ENCODE measurements at places on chromosomes 7 and 10.

DNA sequence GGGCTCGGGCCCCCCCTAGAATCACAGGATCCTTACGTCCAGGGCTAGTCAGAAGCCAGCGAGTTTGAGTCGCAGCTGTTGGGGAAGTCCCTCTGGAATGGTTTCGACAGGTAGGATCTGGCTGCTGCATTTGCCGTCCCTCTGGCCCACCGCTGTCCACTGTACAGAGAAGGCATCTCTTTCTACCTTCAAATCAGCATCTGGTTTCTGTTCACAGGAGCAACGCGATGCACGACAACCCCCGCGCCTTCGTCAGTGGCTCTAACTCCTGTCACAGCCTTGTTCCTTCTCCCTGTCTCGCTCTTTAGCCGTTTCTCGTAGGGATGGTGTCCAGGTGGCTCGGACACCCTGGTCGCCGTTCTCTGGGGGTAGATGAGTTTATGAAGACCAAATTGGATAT is 11.2 kb upstream of the PFKFB3 start:
- DNase-seq = no peak

DNA sequence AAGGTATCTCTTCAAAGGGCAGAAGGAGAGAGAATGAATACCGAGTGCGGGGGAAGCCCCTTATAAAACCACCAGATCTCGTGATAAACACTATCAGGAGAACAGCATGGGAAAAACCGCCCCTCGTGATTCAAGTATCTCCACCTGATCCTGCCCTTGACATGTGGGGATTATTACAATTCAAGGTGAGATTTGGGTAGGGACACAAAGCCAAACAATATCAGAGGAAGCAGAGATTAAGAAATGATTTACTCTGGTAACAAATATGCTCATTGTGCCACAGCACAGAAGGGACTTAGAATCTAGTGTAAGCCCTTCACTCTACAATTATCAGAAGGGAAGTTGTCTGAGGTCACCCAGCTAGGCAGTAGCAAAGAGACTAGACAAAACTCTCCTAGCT is 40.1 kb upstream of the ZNRF2 start:
- no peak for DNase-seq

DNA sequence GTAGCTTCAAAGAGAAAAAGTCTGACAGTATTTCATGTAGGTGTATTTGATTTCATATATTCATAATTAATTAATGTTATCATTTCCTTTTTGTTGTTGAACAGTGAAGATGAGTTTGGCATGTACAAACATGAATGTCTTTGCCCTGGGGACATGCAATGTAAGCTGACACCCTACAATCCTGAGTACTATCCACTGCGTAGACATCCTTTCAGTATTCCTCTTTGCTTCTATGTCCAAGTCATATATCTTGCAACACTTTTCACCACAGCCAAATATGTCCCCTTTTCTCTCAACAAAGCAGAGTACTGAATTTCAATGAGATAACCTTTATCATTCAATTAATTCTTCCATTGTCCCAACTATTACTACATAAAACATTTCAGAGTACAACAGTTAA is 93.6 kb downstream of the GPR37 start:
- DNase-seq = no peak

DNA sequence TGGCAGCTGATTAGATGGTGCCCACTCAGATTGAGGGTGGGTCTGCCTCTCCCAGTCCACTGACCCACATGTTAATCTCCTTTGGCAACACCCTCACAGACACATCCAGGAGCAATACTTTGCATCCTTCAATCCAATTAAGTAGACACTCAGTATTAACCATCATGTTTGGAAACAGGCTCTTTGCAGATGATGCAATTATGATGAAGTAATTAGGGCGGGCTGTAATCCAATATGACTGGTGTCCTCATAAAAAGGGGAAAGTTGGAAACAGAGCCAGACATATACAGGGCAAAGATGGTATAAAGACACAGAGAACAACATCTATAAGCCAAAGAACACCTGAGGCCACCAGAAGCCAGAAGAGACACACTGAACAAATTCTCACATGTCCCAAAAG is 658.6 kb downstream of the CCSER2 start:
- no peak for DNase-seq

GRCh38 chr10:103598654-103599115 is 105.2 kb downstream of the NEURL1 start:
- DNase-seq = peak; percentile 39

DNA sequence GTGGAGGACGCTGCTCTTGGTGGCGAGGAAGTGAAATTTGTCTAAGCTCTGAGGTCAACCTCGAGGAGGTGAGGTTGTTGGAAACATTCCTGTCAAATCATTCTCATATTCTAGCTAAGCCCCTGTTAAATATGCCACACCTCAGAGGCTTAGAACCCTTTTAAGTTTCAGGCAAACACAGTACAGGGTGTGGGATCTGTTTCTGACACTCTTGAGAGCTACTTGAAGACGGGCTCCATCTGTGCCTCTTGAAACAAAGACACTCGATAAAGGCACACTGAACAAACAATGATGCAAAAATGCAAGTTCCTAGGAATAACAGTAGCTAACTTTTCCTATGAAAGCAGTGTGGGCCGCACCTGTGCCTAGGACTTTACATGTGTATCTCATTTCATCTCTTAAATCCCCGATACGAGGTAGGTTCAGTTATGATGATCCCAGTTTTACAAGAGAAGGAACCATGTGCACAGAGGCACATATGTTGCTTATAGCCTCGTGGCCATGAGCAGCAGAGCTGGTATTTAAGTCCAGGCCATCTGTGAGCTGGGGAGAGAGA is 299.2 kb downstream of the CCDC3 start:
- no peak for DNase-seq

- no peak for DNase-seq
These were observed 30.0 kb upstream of the WNT16 start for GRCh38 chr7:121298831-121299239.

DNA sequence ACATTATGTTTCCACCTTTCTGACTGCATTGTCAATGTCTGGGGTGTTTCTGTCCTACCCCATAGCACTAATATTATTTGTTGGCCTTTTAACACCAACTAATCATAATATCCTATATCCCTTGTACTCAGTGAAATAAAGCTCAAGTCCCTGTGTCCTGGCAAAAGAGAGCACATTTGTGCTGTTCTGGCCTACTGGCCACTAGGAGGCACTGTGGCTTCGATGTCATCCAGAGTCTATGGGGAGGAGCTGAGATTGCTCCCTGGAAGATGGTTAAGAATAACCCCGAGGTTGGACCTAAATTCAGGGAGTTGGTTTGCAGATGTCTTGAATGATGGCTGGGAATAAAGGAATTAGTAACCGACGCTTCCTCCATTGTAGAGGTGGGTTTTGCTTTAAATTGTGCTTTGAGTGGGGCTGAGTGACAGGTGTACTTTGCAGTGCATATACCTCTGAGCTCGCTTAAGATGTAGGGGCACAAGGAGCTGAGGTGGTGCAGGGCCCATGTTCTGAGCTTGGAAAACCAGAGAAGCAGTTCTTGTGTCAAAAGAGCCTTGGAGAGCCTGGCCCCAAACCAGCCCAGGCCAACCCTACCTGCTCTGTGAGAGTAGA is 191.2 kb upstream of the PRSS1 start:
- peak; percentile 30 for DNase-seq

GRCh38 chr7:74138945-74139843 is 35.0 kb upstream of the EIF4H start:
- DNase-seq = no peak

GRCh38 chr10:89091496-89091895 is 100.9 kb downstream of the FAS start:
- DNase-seq = no peak

DNA sequence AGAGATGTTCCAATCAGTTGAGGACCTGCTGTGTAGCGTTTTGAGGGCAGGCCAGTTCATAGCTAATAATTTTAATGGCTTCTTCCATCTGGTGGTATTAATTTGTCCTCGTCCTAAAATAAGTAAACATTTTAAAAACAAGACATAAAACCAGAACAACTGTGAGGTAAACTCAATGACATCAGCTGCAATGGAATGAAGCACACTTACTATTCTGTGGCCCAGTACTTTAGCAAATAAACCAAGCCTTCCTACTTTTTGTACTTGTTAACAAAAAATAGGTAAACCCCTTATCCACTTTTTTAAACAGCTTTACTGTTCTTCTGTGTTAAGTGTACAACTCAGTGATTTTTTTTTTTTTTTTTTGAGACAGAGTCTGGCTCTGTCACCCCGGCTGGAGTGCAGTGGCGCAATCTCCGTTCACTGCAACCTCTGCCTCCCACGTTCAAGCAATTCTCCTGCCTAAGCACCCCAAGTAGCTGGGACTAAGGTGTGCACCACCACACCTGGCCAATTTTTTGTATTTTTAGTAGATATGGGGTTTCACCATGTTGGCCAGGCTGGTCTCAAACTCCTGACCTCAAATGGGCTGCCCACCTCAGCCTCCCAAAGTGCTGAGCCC is 28.9 kb upstream of the FZD1 start:
- DNase-seq = no peak

GRCh38 chr7:106304568-106304967 is 19.8 kb upstream of the NAMPT start:
- no peak for DNase-seq

DNA sequence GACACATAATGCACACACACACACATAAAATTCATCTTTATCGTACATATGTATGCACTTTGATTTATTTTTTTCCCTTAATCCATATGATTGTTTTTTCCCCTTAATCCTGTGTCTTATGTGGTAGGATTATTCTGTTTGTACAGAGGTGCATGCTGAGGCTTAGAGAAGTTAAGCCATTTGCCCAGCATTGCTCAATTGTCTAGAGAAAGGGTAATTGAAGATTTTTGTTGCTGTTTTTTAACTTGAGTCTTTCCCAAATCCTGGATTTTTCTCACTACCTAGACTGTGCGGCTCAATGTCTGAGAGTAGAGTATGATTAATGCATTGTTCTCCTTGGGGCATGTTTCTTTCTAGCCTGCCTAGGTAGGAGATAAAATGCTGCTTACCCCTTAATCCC is 35.0 kb downstream of the WBP1L start:
- no peak for DNase-seq

DNA sequence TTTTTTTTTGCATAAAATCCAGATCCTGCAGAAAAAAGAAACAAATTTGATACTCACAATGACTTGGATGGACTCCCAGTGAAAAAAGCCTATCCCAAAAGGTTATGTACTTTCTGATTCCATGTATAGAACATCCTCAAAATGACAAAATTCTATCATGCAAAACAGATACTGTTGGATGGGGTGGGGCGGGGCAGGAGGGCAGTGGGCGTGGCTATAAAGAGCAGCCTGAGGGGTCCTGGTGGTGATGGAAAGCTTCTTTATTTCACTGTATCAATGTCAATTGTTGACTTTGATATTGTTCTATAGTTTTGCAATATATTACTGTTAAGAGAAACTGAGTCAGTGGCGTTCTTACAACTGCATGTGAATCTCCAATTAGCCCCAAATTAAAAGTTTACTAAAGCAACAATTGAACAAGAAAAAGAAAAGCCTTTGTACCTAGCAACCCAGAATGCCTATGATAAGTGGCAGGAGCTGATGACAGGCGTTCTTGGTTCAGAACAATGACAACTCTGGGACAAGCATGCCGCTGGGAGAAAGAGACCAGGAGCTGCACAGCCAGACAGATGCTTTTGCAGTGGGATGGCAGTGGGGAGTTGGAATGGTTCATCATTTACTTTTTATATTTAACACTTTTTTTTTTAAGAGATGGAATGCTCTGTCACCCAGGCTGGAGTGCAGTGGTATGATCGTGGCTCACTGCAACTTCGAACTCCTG is 101.9 kb downstream of the LHPP start:
- DNase-seq = no peak

DNA sequence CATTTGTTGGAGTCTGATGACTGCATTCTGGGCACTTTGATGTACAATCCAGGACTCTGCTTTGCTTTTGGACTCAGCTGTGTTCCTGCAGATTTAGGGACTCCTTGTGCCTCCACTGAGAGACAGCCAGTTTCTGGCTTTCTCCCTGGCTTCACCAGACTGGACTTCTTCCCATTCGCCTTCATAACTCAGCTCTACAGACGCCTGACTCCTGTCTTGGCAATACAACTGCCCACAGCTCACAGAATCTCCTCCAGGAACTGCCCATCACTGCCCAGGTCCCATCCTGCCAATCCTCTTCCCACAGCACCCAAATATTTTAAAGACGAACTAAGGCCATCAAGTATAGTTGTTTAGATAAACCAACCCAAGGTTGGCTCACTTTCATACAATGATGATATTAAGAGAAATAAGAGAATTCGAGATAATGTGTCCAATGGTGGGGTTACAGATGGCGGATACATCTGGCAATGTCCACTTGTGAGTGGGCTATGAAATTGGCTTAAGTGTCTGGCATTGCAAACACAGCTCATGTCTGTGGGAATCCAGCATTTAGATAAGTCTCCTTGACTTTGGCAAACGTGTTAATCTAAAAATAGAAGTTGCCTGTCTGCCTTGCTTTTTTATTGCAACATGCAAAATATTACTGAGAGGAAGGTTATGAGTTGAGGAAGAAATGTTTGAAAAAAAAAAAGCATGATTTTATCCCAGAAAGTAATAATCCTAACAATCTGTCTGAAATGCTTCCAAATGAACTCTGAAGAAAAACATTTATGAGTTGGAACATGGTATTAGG is 95.1 kb downstream of the ITGA8 start:
- peak; percentile 41 for DNase-seq

DNA sequence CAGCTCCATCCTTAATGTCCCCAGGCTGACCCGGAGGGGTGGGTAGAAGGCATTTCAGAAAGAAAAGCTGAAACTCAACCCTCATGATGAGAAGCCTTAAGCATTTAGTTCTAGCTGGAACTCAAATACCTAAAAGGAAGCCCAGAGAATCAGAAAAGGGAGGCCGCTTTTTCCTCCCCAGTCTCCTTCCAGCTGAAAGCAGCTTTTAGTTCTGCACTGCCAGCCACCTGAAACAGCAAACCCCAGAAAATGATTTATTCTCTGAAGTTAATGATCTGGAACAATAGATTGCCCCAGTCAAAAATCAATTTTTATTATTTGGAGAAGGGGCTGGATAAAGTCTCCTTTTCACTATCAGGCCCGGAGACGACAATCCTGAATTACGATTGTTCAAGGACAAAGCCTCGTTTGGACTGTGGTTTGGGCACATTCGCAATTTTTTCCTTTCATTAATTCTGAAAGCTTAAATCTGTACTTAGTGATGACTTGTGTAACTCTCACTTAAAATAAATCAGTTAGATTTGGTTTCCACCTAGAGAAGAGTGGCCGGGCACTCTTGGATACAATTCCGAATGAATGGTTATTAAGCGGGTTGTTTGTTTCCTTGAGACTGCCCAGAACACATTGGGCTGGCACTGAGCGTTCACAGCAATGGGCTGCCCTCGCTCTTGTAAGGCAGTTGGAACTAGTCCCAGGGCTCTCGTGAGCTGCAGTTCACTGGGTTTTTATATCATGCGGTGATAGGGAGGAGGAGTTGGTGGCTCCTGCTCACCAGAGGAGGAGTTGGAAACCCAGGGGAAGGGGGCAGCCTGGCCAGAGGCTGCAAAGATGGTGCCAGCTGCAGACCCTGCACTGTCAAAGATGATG is 262.2 kb downstream of the CCSER2 start:
- DNase-seq = no peak

DNA sequence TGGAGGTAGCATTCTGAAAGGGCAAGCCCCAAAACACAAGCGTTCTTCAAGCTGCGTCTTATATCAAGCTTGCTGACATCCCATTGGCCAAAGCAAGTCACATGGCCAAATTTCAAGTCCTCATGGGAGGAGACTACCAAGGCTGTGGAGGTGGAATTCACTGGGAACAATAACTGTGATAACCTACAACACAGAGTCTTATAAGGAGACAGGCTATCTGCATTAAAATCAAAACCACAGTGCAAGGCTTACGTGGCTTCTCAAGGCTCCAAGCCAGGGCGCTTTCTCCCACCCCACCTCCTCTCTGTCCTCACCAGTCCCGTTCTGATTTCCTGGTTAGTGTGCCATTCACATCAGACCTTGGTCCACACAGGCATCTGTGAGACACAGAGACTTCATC is 39.4 kb downstream of the ADRB1 start:
- no peak for DNase-seq
